ENCODE measurements at places on chromosomes 7 and 10.

GRCh38 chr7:141674171-141674671, 27.7 kb downstream of the DENND11 start:
- no peak overlapping the region for H3K4me3 ChIP-seq
- H3K27me3 ChIP-seq = no peaks in the 10 kb centered on the region
- H3K4me1 ChIP-seq = no peaks in the 10 kb centered on the region
- H3K27ac ChIP-seq = no peak overlapping the region
- no peaks in the 10 kb centered on the region for H3K36me3 ChIP-seq

DNA sequence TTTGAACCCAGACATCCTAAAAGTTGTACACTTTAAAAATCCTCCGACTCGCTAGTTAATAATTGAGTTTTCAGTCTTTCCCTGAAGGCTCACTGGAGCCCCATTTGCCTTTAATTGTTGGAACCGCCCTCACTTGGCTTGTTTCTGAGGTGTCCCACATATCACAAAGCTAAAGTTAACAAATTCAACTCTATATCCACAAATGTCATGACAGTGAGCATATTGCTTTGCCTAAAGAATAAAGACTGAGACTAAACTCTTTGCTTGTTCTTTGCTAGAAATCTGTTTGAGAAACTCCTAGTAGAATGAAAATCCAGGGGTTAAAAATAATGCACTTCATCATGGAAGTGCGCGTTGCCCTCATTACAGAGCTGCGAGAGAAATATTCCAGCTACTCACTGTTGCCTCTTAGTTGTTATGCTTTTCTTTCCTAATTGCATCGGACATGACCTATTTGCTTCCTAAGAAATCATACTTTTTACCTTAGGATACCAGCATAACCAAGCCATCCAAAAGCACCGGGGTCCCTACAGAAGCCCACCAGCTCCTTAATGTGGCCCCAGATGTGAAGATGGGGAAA, 752 bp downstream of the THSD7A start:
- no peaks in the 10 kb centered on the region for H3K27me3 ChIP-seq
- peak overlapping the region; percentile 74 for H3K27ac ChIP-seq
- H3K4me1 ChIP-seq = peaks cover 2% of the 10 kb centered on the region
- no peaks in the 10 kb centered on the region for H3K36me3 ChIP-seq

DNA sequence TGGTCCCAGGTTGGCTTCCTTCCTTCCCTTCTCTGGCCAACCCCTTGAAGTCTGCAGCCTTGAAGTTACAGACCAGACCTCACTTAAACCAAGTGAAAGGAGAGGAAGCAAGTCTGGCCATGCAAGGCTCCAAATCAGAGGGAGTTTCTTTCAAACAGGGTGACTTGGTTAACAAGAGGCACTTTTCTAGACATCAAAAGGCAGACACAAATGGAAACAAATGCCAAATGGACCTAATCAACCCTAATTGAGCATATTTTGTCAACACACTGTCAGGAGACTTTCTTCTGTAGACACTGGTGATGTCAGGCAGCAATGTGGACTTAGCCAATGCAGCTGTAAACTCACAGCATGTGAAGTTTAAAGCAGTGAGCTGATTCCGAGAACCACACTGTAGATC, 282.7 kb upstream of the FZD8 start:
- no peak for DNase-seq
- peaks cover 2% of the 10 kb centered on the region for H3K4me1 ChIP-seq
- no peaks in the 10 kb centered on the region for H3K27me3 ChIP-seq
- no peaks in the 10 kb centered on the region for H3K36me3 ChIP-seq
- H3K27ac ChIP-seq = no peak overlapping the region
- H3K4me3 ChIP-seq = no peak overlapping the region

- no peaks in the 10 kb centered on the region for H3K27me3 ChIP-seq
- H3K36me3 ChIP-seq = no peaks in the 10 kb centered on the region
- H3K4me1 ChIP-seq = no peaks in the 10 kb centered on the region
These were observed 684.3 kb upstream of the AUTS2 start for GRCh38 chr7:68914006-68914405.

DNA sequence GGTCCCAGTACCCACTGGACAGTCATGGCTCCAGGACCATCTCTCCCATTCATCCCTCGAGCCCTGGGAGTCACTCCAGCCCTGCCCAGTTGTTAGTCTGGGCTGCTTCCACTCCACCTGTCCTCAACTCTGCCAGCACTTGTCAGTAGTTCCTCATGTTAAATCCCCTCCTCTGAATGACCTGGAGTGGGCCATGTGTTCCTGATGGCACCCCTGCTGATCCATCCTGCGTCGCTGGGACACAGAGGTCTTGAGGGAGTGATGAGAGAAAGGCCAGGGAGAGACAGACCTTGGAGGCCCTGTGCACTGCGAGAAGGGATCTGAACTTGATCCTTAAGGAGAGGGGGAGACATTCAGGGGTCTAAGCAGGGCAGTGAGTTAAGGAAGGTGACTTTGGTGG, 174.9 kb downstream of the GRID1 start:
- no peak overlapping the region for H3K4me3 ChIP-seq
- H3K27me3 ChIP-seq = no peaks in the 10 kb centered on the region
- no peaks in the 10 kb centered on the region for H3K4me1 ChIP-seq
- no peak for DNase-seq

Data from ovary (tissue), 10 donors.